ENCODE measurements at places on chromosomes 16 and 17.

DNA sequence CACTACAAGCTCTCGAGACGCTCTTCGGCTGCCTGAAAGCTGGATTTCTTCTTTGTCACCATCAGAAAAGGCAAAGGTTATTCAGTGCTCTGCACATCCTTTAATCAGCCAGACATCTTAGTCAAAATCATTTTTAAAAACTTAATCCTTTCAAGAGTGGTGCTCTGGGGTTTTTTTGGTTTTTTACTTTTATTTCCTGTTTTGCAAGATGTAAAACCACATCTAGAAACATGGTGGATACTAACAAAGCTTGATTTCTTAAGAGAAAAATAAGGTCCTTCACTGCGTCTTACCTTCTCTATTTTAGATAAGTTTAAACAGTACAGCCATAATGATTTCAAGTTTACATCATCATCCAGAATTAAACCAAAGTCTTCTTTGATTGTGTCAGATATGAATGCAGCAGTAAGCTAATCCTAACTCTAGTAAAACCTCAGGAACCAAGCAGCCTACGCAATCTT, 6.3 kb downstream of the ANKRD11 start:
- DNase-seq, result no peak

- peak; percentile 39 for DNase-seq
Measured at GRCh38 chr17:17205368-17206123, 587 bp downstream of the PLD6 start.

- no peak for DNase-seq
Measured at GRCh38 chr16:54118846-54119245, 167.7 kb downstream of the IRX3 start.

DNA sequence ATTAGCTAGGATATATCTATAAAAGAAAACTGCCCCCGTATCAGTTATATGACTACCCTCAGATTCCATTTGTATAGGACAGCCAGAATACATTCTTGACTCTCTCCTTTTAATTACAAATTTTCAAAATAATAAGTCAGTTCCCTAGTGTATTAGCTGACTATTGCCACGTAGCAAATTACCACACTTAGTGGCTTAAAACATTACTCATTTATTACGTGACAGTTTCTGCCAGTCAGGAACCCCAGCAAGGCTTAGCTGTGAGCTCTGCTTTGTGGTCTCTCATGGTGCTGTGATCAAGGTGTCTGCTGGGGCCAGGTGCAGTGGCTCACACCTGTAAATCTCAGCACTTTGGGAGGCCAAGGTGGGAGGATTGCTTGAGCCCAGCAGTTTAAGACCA, 13.9 kb upstream of the SCNN1B start:
- no peak for DNase-seq

DNA sequence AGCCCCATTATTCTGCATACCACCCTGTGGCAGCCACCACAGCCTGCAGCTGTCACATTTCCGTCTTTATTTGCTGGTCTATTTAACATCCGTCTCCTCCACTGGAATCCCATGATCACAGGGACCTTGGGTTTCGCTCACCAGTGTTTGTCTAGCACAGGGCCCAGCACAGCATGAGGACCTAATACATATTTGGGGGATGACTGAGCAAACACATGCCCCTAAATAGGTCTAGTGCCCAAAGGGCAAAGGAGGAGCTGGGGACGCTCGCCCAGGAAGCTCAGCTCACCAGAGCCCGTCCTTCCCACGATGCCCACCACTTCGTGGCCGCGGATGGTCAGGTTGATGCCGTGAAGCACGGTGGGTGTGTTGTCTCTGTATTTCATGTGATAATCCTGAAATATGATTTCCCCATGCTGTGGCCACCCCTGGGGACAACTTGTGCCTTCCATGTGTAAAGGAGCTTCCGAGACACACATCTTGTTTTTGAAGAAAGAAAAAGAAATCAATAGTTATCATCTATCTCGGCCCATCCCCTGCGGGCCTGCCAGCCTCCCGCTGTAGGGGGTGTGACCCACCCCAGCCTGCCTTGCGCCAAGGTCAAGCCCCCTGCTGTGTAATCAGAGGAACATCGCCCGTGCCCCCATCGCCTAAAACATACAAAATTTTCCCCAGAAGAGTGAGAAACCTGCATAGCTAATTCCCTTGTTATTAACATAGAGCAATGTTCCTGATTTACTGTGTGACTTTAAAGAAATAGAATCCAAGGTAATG, 21.0 kb upstream of the ABCC12 start:
- no peak for DNase-seq

- DNase-seq, result no peak
Measured at GRCh38 chr16:6020162-6020985, 922.8 kb upstream of the EEF2KMT start.

- no peak for DNase-seq
Measured at GRCh38 chr17:51428668-51429495, 168.5 kb downstream of the UTP18 start.

DNA sequence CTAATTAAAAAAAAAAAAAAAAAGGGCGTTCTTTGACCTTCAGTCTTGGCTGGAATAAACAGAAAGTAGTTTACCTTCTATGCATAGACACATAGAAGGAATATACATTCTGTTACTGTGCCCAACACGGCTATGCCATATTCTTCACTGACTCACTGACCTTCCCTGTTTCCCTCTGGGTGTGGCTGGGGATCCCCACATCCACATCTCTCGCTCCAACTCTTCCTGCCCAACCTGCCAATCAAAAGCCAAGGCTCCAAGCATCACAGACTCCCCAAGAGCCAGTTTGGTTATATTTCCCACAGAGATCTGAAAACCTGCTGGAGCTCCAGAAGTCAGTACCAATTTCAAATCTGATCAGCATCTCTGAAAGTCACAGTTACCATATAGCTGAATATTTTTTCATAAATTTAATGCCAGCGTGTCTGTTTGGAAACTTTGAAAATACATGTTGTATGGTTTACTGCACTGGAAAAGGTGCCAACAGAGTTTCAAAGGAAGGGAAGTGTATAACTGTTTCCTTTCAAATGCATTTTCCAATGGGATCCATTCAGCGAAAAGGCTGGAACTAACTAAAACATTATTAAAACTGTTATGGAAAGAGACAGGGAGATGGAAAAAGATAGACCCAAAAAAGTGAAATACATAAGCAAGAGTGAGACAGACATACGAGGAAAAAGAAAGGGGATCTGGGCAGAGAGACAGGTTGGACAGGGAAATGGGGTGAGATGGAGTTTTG, 91.8 kb downstream of the SMG6 start:
- no peak for DNase-seq
